Lower lobe of right lung (tissue), 2 donors: ENCODE measurements at places on chromosomes 11 and 22. TPM values are rescaled to one million over a fixed set of nuclear protein-coding genes. Genes with fewer than 3 reads are reported as not detected.

The WNT7B gene
- 6.3 TPM for total RNA-seq

The DDI1 gene
- total RNA-seq, result not detected

The HBG2 gene
- total RNA-seq, result 0.89 TPM

The CYP2D6 gene
- total RNA-seq, result 1.4 TPM

The LGALS12 gene
- 0.68 TPM for total RNA-seq

The OR8A1 gene
- not detected for total RNA-seq

The NRIP3 gene
- total RNA-seq, result 0.56 TPM

The P4HA3 gene
- total RNA-seq, result 0.56 TPM

The LDHA gene
- total RNA-seq, result 251 TPM

The MMP13 gene
- not detected for total RNA-seq

The IMMP1L gene
- total RNA-seq, result 14.4 TPM

The NLRP14 gene
- total RNA-seq, result not detected
